Head of caudate nucleus (tissue), 42 donors: ENCODE measurements at places on chromosomes 4 and X.

- no peak for DNase-seq
Observed at GRCh38 chr4:127533028-127533700, 99.6 kb upstream of the INTU start.

DNA sequence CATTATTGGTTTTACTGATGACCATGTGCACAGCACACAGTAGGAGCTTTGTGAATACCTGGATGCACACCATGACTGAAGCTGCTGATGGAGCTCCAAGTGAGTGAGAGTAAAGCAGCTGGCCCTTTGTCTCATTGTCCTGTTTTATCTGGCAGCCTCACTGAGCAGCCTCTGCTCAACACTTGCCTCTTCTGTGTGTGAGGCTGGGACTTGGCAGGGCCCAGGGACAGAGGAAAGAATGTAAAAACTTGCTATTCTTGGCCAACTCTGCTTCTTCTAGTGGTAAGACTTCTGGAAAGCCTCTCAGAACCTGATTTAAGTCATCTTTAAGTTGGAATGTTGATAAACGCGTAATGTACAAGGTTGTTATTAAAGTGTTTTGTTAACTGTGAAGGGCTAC lies 61.4 kb downstream of the BEX1 start:
- no peak for DNase-seq

DNA sequence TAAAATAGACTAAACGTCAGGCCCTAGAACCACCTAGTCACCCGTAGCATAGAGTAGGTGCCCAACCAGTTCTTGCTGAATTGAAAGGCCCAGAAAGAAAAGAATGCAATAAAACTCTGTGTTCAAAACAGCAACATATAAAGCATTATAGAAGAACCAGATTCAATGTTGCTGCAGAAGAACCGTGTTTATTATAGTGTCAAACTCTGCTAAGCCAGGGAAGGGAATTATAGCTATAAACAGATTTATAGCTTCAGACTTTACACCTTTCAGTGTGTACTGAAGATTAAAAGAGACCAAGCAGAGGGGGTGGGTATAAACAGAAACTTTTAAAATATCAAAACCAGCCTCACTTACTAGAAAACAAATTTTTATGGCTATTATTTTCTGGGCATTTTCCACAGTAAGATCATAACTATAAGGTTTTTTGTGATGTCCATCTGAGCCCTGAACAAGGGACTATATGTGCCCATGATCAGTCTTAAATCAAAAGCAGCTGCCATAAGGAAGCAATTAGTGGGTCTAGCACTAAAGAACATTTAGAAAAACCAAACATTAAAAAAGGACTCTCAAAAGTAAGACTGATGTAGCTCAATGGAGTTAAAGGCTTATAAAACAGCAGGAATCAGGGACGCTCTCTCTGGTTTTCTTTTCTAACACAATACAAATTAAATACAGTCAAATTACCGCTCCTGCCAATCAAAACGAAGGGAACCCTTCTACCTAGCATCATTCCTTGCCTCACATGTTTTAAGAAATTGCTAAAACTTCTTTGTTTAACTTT lies 219.7 kb upstream of the ETNPPL start:
- DNase-seq, result no peak

DNA sequence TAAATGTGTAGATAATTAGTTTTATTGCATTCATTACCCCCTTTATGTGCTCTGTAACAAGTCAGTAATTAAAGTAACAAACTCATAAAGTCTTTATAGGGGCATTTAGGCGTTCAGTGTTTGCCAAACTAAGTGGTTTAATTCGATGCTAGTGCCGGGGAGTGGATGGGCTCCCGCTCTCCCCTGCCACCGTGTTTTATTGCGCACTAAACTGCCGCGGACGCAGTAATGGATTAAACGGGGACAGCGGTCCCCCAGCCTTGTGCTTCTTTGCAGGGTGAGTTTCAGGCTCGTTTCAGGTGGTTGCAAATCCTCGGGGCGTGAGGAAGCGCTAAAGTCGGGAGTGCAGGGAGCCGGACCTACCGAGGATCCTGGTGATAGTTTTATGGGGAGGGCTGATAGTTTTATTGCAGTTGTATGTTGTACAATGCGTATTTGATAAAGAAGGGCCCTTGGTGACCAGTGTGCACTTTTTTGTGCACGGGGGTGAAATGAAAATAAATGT lies 1.6 kb upstream of the PHOX2B start:
- no peak for DNase-seq

- DNase-seq, result no peak
Observed at GRCh38 chrX:5341902-5342301, 886.8 kb downstream of the NLGN4X start.

- no peak for DNase-seq
Observed at GRCh38 chr4:72744103-72744725, 175.2 kb upstream of the ADAMTS3 start.

- no peak for DNase-seq
Observed at GRCh38 chr4:54277691-54278090, 48.6 kb downstream of the PDGFRA start.

DNA sequence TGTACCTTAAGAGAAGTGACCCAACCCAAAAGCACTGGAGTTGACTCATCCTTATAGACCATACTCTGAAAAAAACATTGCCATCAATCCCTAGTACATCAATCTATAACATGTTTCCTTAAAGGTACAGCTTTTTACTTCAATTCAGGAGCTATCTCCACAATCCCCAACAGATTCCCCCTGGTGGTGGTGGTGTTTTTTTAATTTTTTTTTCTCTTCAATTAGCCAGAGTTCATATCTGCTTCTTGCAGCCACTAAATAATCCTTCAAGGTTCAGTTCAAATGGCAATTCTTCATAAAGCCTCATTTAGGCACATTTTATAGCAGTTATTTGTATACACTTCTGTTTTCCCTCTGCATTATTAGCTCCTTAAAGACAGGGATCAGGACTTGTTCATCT lies 60.7 kb upstream of the KDR start:
- DNase-seq, result no peak

- no peak for DNase-seq
Observed at GRCh38 chr4:41550308-41550707, 12.4 kb downstream of the LIMCH1 start.

DNA sequence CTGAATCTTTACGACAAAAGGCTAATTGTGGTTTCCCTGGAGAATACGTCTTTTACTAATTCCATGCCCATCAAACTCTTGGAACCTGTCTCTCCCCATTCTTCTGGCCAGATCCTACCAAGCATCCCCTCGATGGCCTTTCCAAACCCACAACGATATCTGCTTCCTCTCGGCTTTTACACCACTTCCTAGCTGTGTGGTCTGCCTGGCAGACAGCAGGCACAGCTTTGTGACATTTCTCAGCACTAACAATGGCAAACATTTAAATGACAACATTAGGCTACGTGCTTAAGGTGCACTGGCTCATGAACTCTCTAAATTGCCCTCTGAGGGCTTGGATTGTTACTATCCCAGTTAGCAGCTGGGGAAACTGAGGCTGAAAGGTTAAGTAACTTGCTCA lies 141.0 kb downstream of the NSUN7 start:
- no peak for DNase-seq

GRCh38 chr4:159607809-159608208 lies 504.9 kb downstream of the RAPGEF2 start:
- no peak for DNase-seq

- no peak for DNase-seq
Observed at GRCh38 chrX:9662148-9662547, 103.5 kb downstream of the GPR143 start.

GRCh38 chr4:165136529-165136928 lies 23.9 kb upstream of the TMEM192 start:
- no peak for DNase-seq

DNA sequence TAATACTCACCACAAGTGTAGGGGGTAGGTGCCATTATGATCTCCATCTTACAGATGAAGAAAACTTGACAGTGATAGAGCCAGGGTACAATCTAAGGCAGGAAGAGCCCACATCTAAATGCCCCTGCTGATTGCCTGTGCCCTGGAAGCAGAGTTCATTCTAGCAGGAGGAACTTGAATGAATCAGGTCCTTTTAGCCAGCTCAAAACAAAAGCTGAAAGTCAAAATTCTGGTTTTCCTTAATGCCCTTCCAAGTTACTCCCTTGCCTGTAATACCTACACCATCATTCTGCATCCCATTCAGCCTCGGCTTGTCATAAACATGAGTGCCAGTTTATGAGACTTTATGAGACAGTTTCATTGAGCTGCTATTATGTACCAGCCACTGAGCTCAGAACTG lies 89.6 kb downstream of the SCD5 start:
- DNase-seq, result no peak

- no peak for DNase-seq
Observed at GRCh38 chrX:35166023-35166422, 223.4 kb downstream of the FAM47B start.

GRCh38 chrX:40094041-40094899 lies 3.5 kb downstream of the BCOR start:
- no peak for DNase-seq

GRCh38 chrX:3348191-3348590 lies 1.7 kb upstream of the MXRA5 start:
- DNase-seq, result no peak

- DNase-seq, result no peak
Observed at GRCh38 chr4:11423465-11423864, 5.2 kb downstream of the HS3ST1 start.
